Activated CD8-positive, alpha-beta T cell treated with anti-CD3 and anti-CD28 coated beads, Interleukin-2, amount 10 ng/mL, durations not matched to agents 7 days and 5 days (primary cell): ENCODE measurements at places on chromosomes 12 and 14. TPM values are rescaled to one million over a fixed set of nuclear protein-coding genes. Genes with fewer than 3 reads are reported as not detected.

The FGF6 gene
- total RNA-seq = not detected

DNA sequence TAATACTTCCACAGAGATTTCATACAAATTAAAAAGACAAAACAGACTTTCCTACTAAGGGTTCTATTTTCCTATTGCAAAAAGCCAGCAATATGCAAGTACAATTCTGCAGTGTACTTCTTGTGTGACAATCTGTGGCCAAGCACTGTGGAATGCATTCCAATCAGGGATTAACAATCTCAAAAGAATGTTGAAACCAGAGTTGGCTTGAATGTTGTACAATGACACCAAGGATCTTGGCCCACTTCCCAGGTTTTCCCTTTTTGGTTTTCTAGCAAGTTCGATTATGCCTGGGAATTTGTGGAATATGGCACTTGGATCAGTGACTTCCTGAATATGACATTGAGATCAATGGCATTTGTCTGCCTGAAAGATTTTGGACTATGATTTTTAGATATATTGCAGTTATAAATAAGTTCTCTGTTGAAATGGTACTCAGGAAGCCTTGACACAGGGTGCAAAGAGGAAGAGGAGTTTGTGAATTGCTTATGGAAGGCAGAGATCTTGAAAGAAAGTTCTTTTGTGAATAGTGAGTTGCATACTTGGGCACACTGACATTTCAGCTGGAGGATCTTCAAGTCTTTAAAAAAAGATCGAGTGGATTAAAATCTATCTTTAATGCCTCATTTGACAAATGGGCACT, 81.4 kb upstream of the FERMT2 start:
- no peak for DNase-seq

DNA sequence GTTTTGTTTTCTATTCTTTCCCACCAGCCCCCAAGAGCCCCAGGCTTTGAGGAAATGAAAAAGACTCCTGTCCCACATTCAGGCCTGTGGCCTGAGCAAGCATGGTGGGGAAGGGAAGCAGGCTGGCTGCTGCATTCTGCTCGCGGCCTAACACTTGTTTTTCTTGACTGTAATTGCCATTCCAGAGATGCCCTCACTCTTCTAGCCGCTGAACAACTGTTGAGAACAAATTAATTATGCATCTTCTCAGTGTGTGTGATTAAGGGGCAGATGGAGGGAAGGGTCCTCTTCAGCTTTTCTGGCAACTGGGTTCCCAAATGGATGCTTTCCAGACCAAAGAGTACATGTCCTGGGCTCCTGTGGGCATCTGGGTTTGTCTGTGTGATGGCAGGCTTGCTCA, 43.3 kb downstream of the ADCK1 start:
- DNase-seq = no peak

The TAS2R46 gene
- total RNA-seq = 1.4 TPM

The OSBPL8 gene
- total RNA-seq = 119 TPM

DNA sequence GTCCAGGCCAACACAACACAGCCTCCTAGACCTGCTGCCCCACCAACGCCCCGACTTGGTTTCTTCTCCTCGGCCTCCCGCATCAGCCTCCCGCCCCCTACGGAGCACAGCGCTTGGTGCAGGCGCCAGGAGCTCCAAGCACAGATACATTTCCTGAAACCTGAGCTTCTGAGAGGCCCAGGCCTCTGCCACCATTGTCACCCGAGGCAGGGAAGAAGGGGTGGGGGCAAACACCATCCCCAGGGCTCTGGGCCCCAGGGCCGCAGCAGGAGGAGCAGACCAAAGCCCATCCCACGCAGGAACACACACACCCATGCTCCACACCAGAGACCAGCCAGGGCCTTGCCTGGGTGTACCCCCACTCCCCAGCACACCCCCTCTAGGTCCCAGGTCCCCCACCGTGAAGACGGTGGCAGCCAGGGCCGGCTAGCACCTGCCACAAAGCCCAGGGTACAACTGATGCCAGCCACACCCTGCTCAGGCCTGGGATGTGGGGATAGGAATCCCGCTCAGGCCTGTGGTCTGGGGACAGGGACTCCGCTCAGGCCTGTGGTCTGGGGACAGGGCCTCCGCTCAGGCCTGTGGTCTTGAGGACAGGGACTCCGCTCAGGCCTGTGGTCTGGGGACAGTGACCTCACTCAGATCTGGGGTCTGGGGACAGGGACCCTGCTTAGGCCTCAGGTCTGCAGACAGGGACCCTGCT, 5.4 kb downstream of the JAG2 start:
- no peak for DNase-seq

The MSI1 gene
- not detected for total RNA-seq

DNA sequence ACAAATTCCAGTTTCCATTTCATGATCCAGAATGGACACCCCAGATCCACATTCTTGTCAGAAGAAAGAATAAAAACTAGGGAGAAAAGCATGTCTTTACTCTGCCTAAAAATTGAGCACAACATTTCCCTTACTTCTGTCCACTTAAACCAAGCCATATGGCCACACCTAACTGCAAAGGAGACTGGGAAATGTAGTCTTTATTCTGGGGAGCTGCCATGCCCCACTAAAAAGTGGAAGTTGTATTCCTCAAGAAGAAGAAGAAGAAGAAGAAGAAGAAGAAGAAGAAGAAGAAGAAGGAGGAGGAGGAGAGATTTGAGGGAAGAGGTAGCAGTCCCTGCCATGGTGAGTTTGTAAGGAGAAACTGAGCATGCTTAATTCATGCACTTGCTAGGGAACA, 84.5 kb downstream of the GPR65 start:
- no peak for DNase-seq

The ANKRD52 gene
- total RNA-seq = 54.5 TPM

GRCh38 chr14:37246427-37246829, 48.7 kb downstream of the MIPOL1 start:
- DNase-seq = no peak

- no peak for DNase-seq
Measured at GRCh38 chr12:13444076-13444475, 247.6 kb downstream of the EMP1 start.

The PLD4 gene
- not detected for total RNA-seq

DNA sequence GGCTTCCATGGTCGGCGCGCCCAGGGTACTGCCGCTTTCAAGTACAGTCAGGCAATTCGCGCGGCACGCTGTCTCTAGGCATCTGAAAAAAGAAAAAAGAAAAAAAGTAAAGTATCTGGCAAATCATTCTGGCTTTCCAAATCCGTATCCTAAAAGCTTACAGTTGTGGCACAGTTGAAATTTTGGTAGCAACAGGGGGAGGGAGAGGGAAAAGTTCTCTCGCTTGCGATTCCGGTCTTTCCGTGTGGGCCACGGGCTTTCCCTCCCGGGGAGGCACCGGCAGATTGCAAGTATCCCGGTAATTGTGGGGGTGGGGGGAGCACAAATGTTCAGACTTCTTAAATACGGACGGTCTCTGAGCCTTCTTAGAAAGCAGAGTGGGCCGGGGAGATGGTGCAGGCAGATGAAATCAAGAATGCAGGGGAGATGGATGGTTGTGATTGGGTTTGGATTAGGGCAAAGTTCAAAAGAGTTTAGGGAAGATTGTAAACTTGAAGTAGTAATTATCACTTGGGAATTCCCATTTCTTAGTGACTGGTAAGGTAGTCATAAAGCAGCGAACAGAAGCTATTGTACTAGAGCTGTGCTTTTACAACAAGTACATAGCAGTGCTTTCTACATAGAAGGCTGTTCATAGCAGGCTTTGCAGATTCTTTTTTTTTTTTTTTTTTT, 1.2 kb downstream of the SOCS2 start:
- DNase-seq = no peak

GRCh38 chr14:78152201-78153063, 17.7 kb upstream of the NRXN3 start:
- DNase-seq = no peak

DNA sequence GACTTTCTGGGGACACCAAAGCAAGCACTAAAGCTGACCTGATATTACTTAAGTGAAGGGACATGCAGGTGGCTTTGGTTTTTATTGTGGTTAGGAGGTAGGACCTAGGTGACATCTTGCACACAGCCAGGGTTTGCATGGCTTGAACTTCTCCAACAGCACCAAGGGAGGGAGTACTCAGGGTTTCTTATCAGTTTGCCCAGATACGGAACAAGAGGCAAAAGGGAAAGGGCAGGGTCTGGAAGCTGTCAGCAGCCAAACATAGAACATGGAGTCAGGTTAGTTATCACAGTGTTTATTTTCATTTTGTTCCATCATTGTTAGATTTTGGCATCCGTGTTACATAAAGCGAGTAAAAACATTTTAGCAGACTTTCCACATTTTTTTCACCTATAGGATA, 186.3 kb upstream of the CLEC14A start:
- DNase-seq = no peak
